ENCODE measurements at places on chromosomes 2 and 18.

- no peak for DNase-seq
Measured at GRCh38 chr2:181262782-181263181, 194.4 kb upstream of the ITGA4 start.

DNA sequence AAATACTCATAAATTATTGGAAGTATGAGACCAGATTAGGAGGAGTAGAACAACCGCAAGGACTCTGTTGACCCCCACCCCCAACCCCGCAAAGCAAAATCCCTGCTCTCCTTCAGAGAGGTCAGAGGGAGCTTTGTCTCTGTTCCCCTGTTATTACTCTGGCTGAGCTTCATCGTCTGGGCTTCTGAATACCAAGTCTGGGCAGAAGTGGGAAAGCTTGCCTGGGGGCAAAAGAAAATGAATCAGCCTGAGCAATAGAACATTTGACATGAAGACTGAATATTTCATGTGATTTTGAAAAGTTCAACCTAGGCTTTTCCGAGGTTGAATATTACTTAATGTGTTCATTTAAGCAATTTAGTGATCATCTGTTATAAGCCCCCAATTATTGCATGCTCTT lies 114.6 kb upstream of the ARHGAP28 start:
- no peak for DNase-seq

GRCh38 chr2:64086347-64087082 lies 57.7 kb downstream of the PELI1 start:
- DNase-seq, result no peak

- no peak for DNase-seq
Measured at GRCh38 chr2:200662727-200663126, 76.9 kb downstream of the AOX1 start.

GRCh38 chr2:235835810-235836209 lies 332.4 kb downstream of the GBX2 start:
- DNase-seq, result no peak

- DNase-seq, result no peak
Measured at GRCh38 chr2:177598326-177599138, 206.0 kb downstream of the AGPS start.

GRCh38 chr2:118535818-118536212 lies 311.6 kb downstream of the EN1 start:
- no peak for DNase-seq

DNA sequence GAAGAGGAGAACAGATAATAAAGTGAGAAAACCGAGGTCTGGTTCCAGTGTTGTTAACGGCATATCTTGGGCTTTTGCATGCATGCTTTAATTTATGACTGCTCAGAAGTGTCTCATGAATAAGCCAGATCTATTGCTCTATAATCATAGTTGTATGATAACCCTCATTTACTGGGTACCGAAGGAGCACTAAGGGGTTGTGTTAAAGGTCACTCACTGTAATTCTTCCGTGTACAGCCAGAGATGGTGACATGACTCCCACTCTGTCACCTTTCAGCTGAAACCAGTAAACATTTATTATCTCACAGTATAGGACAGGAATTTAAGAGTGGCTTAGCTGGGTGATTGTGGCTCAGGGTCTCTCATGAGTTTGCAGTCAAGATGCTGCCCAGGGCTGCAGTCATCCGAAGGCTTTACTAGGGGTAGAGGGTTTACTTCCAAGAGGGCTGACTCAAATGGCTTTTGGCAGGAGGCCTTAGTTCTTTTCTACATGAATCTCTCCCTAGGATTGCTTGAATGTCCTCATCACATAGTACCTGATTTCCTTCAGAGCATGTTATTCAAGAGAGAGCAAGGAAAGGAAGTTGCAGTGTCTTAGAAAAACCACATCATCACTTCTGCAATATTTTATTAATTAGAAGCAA lies 107.0 kb downstream of the NAB1 start:
- DNase-seq, result no peak

DNA sequence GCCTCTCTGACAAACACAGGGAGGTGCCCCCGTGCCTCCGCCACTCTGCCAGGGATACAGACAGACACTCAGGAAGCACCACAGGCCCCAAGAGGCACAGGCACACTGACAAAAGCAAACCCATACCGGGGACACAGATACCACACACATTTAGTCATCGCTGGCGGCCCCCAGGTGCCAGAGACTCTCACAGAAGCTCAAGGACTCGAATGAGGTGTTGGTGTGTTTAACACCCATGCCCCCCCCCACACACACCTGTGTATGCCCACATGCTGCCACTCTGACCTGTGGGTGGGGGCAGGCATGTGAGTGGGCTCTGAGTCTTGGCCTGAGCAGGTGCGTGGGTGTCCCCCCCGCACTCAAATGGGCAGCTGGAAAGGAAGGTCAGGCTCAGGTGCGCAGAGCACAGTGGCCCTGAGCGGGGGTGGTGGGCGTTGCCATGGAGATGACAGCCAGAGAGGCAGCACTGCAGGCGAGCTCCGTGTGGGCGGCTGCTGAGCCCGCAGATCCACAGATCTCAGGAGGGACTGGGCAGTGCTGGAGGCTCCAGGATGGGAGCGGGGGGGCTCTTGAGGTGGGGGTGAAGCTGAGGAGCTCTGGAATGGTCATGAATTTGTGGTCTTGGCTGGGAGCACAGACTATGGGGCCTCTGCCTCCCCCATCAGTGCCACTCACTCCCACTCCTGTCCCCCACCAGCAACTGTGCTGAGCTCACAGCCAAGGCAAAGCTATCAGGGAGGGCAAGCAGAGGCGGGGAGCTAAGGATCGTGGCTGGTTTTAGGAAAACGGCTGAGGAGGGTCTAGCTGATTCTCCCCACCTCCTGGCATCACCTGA lies 73.9 kb upstream of the TAF1B start:
- no peak for DNase-seq

- DNase-seq, result no peak
Measured at GRCh38 chr18:64474773-64475172, 325.9 kb upstream of the LINC00305 start.
